Stimulated activated CD8-positive, alpha-beta memory T cell treated with anti-CD3 and anti-CD28 coated beads, Interleukin-4, amount 100 ng/mL, for 4 hours (primary cell): ENCODE measurements at places on chromosomes 2 and 18.

- no peak for DNase-seq
These were observed 126.2 kb upstream of the CAB39 start for GRCh38 chr2:230586328-230586982.

GRCh38 chr2:188787021-188787657 lies 187.0 kb upstream of the COL3A1 start:
- no peak for DNase-seq

GRCh38 chr18:22467760-22468553 lies 50.2 kb upstream of the CTAGE1 start:
- DNase-seq, result no peak

GRCh38 chr2:105611811-105612424 lies 132.8 kb upstream of the NCK2 start:
- DNase-seq, result no peak

- DNase-seq, result no peak
These were observed 197.6 kb downstream of the LRP1B start for GRCh38 chr2:141933226-141933625.

DNA sequence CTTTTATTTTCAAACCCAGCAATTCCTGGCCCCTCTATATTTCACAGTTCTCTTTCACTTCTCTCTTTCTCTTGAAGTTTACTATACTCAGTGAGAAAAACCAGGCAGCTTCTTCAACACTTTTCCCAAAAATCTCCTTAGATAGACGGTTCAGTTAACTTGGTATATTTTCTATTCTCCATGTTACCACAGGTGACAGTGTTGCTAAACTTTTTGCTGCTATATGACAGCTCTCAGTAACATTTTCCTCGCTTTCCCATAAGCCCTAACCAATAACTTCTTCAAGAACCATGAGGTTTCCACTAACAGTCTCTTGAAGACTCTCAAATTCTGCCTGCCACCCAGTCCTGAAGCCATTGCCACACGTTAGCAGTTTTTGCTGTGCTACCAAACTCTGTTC lies 45.8 kb downstream of the CYBRD1 start:
- DNase-seq, result no peak

GRCh38 chr18:31185186-31185950 lies 22.7 kb upstream of the DSC1 start:
- no peak for DNase-seq

GRCh38 chr2:41460661-41461060 lies 587.2 kb upstream of the PKDCC start:
- DNase-seq, result no peak

DNA sequence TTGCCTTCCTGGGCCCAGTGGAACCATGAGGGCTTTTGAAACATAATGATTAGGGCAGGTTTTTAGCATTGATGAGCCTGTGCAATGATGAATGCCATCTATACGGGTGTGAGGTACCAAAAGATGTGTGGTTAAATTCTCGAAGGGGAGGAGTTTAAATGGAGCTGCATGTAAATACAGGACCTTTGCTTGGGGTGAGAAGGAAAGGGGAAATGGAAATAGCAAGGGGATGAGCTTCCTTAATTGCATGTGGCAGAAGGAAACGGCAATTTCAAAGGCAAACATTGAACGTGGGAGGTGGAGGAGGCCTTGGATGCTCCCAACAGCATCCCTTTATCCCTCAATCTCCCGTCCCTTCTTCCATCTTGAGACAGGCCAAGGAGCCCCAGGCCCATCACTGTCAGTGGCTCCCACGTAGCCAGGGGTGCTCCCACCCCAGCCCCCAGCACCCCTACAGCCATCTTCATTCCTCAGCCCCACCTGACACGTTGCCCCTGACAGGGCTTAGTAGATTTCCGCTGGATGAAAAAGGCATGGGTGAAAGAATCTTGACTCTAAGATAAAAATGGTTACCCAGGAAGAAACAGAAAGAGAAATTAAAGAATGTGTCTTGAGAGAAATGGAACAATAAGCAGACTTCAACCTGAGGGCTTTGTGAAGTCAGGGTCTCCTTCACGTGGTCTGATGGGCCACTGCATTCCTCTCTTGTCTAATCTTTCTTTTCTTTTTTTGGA lies 32.5 kb downstream of the INPP5D start:
- DNase-seq, result no peak

DNA sequence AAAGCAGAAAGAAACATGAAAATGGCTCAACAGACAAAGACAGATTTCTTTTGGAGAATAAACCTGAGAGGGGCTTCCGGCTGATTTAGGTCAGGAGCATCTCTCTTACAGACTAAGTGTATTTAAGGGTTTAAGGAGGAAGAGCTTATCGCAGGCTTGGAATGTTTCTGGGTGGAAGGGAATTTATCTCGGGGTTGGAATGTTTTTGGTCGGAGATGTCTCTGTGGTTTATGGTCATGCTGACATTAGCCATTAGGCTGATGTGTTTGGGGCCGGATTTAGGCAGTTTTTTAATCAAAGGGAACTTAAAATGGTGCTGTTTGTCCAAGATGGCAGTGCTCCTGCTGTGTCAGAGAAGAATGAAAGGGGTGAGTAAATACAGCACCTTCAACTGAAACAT lies 14.4 kb upstream of the PSMA8 start:
- DNase-seq, result no peak

- no peak for DNase-seq
These were observed 8.1 kb upstream of the WIPF1 start for GRCh38 chr2:174605687-174606086.

GRCh38 chr2:97983698-97984097 lies 12.1 kb downstream of the TMEM131 start:
- no peak for DNase-seq

GRCh38 chr18:25915907-25916306 lies 174.5 kb downstream of the SS18 start:
- DNase-seq, result no peak

- no peak for DNase-seq
These were observed 15.3 kb downstream of the STON1 start for GRCh38 chr2:48545244-48545643.
